ENCODE measurements at places on chromosomes 2 and 18.

DNA sequence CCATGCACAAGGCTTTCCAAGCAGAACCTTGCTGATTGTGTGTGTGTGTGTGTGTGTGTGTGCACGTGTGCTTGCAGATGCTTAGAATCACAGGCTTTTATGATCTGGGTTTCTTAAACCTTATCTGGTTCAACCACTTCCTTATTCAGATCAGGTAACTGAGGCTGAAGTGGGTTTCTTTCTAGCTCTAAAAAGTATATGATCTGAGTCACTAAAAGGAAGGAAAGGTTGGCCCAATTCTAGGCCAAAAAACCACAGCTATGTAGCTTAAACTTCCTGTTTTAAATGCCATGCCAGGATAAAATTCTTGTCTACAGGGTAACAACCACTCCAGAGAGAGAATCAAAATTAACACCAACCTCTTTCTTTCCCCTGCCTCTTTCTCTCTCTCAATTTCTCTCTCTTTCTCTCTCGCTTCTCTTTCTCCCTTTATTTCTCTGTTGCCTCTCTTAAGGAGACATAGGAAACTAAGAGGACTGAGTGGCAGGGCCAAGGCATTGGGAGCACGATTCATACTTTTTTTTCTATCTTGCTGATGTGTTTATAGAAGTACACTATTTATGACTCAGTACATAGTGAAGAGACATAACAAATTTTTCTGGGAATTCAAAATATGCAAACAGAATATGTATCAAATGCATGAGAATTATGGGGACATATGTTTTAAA is 140.3 kb downstream of the TRIB2 start:
- no peak for DNase-seq

DNA sequence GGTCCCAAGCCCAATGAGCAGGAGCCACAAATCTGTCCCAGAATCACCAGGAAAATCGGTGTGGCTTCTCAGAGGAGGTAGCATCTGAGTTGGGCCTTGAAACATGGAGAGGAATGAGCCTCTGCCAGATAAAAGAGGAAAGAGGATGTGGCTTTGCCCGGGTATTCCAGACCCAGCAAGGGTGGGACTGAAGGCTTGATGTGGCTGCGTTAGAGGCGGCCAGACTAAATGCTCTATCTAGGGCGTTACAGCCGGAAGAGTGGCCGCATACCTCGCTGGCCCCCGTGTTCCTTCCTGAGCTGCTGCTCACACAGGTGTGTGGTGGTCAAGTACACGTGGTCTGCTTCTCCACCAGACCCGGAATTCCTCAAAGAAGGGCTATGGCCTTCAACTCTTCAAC is 33.9 kb upstream of the POMC start:
- DNase-seq, result no peak

DNA sequence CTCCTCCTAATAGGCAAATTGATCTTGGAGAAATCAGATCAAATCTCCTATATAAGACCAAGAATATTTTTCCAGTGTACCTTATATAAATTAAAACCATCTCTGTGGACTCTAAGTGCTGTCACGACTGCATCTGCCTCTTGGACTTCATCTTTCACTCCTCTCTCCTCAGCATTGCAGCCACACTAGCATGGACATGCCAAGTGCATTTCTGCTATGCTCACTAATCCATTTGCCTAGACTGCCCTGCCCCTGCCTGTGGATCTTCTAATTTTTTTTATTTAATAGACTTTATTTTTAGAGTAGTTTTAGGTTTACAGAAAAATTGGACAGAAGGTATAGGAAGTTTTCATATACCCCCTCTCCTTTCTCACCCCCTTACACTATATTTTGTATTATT is 146.7 kb upstream of the VWC2L start:
- DNase-seq, result no peak

- no peak for DNase-seq
These were observed 520.5 kb downstream of the KCNJ3 start for GRCh38 chr2:155218945-155219344.

DNA sequence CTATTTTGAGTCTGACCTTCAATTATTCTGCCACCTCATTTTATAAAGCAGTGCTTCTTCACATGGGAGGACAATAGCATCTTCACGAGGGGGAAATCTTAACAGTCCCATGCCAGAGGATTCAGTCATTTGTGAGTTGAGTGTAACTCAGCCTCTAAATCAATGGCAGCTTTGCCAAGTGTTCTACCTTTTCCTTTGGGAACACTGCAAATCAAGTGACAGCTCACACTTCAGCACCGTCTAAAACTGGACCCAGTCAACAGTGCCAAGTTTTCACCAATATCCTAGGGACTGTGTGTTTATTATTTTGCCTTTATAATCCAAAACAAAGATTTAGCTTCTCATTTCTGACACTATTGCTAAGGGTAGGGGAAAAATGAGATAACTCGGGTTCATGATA is 133.6 kb downstream of the FIGN start:
- DNase-seq, result no peak

GRCh38 chr2:199228887-199229819 is 228.6 kb downstream of the SATB2 start:
- no peak for DNase-seq

DNA sequence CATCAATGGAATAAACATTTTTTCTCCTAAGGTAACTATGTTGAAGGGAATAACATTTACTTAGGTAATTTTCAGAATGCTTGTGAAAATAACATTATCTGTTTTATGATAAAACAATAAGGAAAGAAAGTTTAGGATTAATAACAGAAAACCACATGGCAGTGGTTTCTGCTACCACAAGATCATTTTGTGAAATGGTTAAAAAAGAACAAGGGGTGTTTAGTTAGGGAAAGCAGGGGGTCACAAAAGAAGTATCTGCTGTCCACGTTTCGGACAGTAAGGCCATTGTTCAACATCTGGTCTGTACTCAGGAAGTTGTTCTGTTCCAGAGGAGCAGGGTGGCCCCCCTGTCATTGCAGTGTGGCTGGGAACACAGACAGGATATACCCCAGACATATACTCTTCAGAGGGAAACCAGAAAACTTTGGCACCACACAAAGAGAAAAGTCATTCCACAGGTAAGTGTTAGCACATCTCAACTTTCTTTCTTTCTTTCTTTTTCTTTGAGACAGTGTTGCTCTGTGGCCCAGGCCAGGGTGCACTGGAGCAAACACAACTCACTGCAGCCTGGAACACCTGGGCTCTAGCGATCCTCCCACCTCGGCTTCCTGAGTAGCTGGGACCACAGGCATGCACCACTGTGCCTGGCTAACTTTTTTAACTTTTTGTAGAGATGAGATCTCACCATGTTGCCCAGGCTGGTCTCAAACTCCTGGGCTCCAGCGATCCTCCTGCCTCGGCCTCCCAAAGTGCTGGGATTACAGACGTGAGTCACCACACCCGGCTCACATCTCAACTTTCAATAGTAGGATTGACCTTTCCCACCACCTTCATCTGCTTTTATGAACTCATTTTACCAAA is 14.8 kb upstream of the ARL5A start:
- DNase-seq, result no peak

- no peak for DNase-seq
These were observed 53.1 kb downstream of the MYO1B start for GRCh38 chr2:191298306-191298705.

DNA sequence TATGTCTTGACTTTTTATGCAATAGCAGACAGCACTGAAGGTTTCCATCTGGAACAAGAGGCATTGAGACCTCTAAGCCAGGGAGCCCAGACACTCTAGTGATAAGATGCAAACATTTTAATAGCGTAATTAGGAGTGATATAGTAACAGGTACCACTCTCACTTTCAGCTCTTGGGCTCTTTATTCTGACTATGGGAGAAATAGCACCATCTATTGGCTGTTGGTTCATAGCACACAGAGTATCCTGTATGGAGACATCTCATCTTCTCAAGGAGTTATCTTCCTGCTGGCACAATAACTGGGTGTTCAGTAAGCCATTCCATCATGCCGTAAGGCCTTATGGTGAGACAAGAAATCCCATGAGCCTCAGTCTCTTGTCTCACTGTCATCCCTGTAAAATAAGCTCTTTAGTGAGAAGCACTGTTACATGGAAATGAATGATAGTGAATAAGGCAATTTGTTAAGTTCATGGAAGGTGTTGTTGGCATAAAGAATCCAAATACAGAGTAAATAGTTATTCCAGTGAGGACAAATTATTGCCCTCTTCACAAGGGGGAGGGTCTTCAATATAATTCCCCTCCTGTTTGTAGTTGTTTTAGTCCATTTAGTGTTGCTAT is 48.3 kb downstream of the THUMPD2 start:
- no peak for DNase-seq

DNA sequence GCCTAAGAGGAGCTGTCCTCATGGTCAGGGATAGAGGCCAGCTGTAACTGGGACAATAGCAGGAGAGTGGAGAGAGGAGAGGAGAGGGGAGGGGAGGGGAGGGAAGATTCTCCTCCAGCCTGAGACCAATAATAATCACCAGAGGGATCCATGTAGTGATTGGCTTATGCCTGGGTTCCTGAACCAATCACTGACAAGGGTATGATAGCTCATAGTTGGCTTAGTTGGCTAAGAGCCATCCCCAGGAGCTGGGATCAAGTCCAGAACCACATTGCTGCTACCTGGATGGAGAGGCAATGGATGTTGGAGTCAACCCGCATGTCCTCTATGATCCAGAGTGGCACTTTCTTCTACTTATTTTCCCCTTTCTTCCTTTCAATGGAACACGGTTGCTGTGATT is 7.7 kb upstream of the ST8SIA5 start:
- DNase-seq, result no peak

GRCh38 chr2:10089565-10090190 is 9.5 kb upstream of the CYS1 start:
- DNase-seq, result no peak

DNA sequence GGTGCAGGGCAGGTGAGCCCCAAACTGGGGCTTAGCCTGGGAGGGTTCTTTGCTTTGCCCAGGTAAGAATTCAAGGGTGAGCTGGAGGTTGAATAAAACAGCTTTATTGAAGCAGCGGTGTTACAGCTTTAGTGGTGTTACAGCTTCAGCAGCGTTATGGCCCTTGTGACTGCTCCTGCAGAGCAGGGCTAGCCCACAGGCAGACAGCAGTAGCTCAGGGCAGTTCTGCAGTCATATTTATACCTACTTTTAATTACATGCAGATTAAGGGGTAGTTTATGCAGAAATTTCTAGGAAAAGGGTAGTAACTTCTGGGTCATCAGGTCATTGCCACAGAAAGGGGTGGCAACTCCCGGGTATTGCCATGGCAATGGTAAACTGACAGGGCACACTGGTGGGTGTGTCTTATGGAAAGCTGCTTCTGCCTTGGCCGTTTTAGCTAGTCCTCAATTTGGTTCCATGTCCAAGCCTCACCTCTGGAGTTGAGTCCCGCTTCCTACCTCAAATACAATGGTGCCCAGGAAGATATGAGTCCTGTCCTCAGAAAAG is 78.2 kb downstream of the THNSL2 start:
- DNase-seq, result no peak

GRCh38 chr2:3585261-3586109 is 9.4 kb upstream of the COLEC11 start:
- no peak for DNase-seq

DNA sequence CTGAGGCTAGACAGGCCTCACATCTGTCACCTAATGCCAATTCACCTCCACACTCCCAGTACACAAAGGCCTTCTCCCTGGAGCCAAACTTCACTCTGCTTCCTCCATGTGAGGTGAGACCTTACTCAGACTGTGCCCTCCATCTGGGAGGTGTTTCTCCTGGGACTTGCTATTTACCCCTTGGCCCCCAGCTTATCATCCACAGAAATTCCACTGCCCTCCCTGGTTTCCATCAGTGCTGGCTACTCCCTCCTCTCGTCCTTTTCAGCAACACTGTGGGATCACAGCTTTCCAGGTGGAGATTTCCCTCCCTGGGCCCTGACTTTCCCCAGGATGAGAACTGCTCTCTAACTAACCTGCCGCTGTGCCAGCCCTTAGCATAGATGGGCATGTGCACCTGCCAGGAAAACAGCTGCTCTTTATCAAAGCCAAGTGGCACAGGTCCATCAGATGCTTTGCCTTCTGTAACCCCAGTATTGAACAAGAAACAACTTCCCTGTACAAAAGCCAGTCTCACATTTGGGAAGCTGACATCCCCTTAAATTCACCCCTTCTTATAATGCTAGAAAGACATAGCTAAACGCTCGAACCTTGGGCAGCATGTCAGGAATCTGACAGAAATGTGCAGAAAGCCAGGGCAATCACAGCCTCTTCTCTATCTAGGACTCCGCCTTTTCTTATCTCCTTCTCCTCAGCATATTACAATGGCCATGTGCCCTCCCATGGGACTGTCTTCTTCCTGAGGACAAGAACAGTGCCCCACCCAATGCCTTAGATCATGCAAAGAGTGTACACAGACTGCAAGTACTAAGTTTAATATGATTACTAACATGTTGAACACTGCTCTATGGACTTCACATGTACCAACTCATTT is 535.5 kb upstream of the ID2 start:
- DNase-seq, result no peak

GRCh38 chr2:191701696-191702095 is 23.8 kb downstream of the NABP1 start:
- no peak for DNase-seq

DNA sequence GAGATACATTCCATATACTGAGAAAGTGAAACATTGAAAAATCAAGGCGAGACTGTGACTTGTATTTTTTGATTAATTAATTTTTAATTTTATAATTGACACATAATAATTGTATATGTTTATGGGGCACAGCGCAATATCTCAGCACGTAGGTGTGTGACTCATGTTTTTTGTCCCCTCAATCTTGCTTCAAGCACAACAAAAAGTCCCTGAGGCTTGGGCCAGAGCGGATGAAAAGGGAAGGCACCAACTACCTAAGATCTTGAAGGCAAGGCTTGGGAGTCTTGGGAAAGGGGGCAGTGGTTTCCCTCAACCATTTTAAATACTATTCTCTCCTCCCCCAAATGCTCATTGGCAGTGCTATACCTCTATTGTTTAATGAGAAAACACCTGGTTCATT is 9.9 kb downstream of the SGPP2 start:
- no peak for DNase-seq

GRCh38 chr2:126921066-126921465 is 22.4 kb downstream of the TEX51 start:
- DNase-seq, result no peak

GRCh38 chr2:205660521-205661124 is 21.7 kb upstream of the NRP2 start:
- DNase-seq, result no peak

GRCh38 chr2:71064754-71065621 is 3.5 kb upstream of the NAGK start:
- no peak for DNase-seq

GRCh38 chr2:237922641-237923361 is 44.0 kb upstream of the UBE2F start:
- no peak for DNase-seq

Measured in NCI-H1048 (cell line).